ENCODE measurements at places on chromosomes 16 and 17.

DNA sequence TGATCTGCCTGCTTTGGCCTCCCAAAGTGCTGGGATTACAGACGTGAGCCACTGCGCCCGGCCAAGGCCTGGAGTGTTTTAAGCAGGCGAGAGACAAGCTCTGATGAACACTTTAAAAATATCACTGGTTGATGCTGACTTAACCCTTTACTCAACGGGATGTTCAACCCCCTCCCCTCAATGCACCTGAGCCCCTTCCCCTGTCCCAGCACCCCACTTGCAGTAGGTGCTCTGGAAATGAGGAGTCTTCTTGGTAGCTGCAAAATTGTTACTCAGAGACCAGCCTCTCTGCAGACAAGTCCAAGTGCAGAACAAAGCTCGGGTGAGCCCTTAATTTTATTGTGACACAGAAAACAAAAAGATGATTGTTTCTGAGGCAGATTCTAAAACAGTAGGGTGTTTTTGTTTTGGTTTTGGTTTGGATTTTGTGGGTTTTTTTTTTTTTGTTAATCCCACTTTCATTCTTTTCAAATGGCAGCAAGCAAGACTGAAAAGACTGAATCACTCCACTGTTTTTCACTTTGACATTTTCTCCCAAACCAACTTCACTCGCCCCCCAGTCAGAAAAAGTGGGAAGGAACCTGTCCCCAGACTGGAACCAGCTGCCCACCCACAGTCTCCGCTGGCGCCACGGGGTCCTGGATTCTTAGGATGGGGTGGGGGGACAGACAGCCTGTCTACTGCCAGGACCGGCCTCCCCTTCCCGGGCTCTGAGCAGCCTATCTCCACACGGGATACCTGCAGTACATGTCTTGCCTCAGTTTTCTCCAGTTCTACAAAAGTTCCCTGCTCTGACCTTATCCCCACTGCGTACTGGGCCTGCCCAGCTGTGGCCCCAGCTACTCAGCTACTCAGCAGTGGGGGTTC lies 5.2 kb upstream of the PLLP start:
- no peak for DNase-seq

DNA sequence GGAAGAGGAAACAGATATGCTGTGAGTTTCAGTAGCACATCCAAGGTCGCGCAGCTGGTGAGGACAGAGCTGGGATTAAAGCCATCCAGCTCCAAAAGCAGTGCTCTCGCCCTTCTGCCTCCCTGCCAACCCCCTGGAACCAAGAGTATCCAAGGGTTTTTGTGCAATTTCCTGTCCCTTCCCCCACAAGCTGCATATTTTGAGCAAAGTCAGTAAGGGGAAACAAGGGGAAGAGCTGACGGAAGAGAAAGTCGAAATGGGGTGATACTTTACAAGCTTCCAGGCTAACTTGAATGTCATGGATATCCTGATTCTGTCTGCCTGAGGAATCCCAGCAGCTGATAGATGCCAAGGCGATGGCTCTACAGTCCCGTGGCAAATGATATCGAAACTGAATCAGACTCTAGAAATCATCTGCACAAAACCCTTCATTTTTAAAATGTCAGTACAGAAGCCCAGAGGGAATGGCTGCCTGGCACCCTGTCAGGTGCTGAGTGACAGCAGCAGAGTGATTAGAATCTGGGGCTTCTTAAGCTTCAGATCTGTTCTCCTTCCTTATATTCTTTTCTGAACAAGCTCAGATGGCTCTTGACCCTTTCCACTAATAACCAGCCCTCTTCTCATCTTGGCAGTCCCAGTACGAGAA lies 42.9 kb upstream of the TEKT3 start:
- no peak for DNase-seq

DNA sequence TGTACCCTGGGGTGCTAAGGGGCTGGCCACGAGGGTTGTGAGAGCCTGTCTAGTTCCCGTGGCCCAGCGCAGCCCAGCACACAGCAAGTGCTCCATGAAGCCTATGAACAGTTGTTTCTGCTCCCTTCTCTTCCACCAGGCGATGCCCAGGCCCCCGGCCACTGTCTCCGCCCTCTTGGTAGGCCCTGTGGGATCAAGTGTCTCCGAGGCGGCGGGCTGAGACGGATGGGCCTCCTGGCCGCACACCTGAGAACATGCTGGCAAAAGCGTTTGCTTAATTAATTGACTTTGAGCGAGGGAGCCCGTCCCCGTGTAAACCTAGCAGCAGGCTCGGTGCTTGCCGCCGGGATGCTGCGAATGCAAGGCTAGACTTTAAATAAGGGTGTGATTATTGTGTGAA lies 129.7 kb upstream of the GSE1 start:
- DNase-seq = peak; percentile 72

GRCh38 chr17:65177901-65178300 lies 40.7 kb downstream of the RGS9 start:
- DNase-seq = no peak

DNA sequence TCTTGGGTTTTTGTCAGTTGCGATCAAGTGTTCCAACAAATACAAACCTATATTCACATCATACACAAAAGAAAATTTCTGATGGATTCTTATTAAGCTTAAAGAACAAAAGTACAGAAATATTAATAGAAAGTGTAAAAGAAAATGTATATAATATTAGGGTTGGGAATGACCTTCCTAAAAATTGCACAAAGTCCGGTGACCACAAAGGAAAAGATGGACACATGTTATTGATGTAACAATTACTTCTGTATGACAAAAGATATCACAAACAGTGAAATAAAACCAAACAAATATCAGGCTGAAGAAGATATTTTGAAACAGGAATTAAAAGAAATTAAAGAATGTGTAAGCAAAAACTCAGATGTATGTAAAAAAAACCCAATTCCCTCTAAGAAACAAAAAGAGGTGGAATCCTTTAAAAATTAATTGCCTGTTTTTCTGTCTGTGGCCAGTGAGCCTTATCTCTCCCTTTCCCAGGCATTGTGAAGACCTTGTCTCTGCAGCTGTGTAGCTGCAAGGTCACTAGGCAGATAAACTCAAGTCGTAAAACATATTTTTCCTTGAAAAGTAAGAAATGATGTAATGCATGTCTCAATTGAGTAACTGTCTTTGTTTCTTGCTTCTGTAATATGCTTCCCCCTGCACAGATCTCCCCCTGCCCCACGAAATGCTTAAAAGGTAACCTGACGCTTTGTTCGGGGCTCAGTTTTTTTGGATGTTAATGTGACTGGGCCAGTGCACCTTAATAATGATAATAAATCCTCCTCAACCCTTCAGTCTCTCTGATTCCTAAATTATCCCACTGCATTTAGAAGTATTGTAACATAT lies 2.8 kb downstream of the ST6GALNAC1 start:
- no peak for DNase-seq

DNA sequence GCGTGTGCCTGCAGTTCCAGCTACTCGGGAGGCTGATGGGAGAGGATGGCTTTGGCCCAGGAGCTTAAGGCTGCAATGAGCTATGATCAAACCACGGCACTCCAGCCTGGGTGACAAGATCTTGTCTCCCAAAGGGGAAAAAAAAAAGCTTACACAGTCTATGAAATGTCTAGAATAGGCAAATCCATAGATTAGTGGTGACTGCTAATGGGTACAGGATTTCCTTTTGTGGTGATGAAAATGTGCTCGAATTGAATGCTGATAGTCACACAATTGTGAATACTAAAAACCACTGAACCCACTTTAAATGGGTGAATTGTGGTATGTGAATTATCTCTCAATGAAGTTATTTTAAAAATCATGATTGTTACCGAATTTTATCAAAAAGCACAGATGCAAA lies 14.9 kb downstream of the USP7 start:
- no peak for DNase-seq

GRCh38 chr17:260031-260791 lies 78.8 kb upstream of the DOC2B start:
- no peak for DNase-seq

GRCh38 chr17:19284005-19284959 lies 47.1 kb downstream of the EPN2 start:
- no peak for DNase-seq

- no peak for DNase-seq
These were observed 15.4 kb downstream of the ARL2BP start for GRCh38 chr16:57260294-57260929.

DNA sequence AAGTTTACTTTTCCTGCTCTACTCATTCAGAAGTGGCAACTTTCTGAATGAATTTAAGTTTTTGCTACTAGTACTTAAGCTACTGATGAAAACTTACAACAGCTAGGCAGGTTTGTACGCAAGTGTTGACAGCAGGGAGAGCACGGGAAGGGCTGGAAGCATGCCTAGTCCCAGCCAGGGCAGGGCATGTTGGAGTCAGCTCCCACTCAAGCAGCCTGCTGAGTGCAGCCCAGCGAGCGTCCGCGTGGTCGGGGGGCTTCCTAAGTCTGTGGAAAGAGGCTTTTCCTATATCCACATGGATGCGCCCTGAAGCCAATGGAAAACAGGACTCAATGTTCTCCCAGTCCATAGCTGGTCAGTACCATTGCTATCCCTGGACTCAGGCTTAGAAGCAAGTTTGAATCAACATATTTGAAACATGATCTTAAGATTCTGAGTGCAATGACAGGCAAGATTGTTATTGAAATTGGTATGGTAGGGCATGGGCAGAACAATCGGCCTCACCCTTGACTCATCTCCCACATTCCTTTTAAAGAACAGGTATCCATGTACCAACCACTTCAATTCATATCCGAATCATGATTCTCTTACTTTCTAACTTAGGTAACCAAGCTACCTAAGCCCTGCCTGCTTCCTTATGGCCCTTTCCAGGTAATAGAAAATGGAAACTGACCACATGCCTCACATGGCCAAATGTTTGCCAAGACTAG lies 22.5 kb downstream of the CYB5D2 start:
- no peak for DNase-seq

DNA sequence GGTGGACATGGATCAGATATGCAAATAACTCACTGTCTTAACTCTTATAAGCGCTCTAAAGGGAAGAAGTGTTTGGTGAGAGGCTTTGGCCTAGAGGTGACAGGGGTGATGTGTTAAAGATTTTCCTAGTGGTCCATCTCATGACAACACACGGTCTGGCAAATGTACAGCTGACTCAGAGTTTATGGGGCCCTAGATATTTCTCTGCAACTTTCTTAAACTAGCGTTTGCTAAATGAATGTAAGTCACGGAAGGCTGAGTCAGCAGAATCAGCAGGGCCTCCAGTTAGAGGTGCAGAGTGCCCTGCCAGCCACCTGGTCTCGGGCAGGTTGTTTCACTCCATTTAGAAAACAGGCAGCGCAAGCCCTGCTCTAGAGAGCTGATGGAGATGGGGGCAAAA lies 40.1 kb downstream of the CLEC16A start:
- DNase-seq = no peak

- DNase-seq = no peak
These were observed 8.5 kb downstream of the ZACN start for GRCh38 chr17:76087531-76087930.

DNA sequence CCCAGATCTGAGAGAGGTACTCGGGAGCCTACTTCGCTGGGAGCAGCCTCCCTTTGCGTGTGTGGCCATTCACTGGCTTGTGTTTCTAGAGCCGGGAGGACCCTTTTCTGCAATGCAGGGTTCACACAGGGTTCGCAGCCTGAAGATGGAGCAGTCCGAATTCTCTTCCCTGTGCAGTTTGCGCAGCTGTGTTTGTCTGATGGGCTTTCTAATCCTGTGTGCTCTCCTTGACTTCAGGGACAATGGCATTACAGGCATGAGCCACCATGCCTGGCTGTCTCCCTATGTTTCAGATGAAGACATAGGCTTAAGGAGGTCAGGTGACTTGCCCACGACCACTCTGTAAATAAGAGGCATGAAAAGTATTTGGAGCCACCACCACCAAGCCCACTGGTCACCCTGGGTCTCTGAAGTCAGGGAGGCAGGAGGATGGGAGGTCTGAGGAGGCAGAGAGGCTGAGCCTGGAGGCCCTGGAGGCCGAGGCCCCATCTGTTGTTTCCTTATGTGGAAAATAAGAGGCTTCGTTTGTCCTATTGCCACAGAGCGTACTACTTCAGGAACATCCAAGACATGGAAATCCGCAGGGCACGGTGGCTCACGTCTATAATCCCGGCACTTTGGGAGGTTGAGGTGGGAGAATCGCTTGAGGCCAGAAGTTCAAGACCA lies 5.0 kb upstream of the STH start:
- no peak for DNase-seq

GRCh38 chr16:55386534-55387296 lies 62.7 kb downstream of the IRX6 start:
- no peak for DNase-seq

GRCh38 chr16:70331588-70332358 lies 14.9 kb upstream of the DDX19A start:
- no peak for DNase-seq

DNA sequence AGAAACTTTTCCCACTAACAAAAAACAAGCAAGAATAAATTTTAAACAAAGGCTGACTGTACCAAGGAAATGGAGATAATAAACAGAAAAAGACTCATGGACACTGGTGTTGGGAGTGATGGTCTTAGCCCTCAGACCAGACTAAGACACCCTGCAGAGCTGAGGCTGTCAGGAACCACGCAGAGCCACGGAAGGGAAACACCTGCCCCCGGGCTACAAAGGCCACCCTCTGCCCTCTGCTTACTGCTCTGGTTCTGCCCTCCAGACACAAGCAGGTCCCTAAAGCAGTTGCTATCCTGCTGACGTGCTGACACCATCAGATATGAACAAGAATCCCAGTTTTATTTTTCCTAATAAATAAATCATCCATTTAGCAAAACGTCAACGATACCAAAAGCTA lies 80.0 kb downstream of the ANKRD11 start:
- DNase-seq = no peak

DNA sequence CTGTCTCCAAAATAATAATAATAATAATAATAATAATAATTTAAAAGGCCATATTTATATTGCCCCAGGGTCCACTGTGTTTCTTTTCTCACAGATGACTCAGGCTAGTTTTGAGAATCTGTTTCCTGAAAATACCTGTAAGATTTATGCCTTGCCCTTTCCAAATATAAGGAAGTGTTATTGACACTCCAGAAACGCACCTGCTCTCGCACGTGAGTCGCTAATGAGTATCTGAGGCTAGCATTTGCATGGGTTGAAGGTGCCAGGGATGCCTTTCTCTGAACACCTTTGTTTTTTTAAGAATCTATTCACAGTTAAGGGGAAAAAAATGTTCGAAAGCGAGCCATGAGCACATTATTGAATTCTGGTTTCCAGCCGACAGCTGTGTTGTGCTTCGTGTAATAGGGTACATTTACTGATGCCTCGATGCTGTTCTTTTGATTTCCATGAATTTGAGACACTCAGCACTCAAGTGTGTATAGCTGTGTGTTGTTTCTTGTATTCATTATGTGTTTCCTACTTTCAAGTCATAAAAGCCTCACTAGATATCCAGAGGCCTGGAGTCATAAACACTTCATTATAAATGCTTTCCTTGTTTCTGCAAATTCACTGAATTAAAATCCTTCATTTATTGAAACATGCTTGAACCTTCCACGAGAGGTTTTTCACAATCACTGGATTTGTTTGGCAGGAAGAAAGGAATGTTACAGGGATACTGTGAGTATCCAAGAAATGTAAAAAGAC lies 45.0 kb upstream of the NOL11 start:
- DNase-seq = no peak

DNA sequence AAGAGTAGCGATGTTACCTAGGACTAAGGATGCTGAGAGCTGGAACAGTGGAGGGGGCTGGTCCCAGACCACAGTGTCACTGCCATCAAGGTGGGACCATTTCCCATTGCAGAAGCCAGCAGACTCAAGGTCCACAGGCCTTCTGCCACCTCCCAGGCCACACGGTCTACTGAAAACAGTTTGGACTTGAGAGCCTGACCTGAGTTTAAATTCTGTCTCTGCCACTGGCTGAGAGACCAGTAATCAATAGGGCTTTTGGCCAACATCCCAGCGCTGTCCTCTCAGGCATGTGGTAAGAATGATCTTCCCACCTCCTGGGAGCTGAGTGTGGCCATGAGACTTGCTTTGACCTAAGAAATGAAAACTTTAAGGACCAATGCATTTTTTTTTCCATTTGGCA lies 331.4 kb upstream of the CDH5 start:
- DNase-seq = no peak

- no peak for DNase-seq
These were observed 98.4 kb downstream of the BMERB1 start for GRCh38 chr16:15532825-15533224.
